ENCODE measurements at places on chromosomes 1 and 21. TPM values are rescaled to one million over a fixed set of nuclear protein-coding genes. Genes with fewer than 3 reads are reported as not detected.

UBL4B gene
- not detected for total RNA-seq

CRNN gene
- total RNA-seq, result not detected

SYDE2 gene
- total RNA-seq, result 9.1 TPM

FLG2 gene
- total RNA-seq, result not detected

ADAMTS5 gene
- total RNA-seq, result not detected

RGS8 gene
- total RNA-seq, result not detected

TFF2 gene
- total RNA-seq, result not detected

ZNHIT6 gene
- total RNA-seq, result 20.2 TPM

RGS7 gene
- not detected for total RNA-seq

LGR6 gene
- 0.38 TPM for total RNA-seq

PROX1 gene
- not detected for total RNA-seq

CATSPERE gene
- total RNA-seq, result 0.77 TPM

EPS8L3 gene
- total RNA-seq, result not detected

NUDT4B gene
- total RNA-seq, result not detected

LCE3E gene
- not detected for total RNA-seq

RAB7B gene
- total RNA-seq, result 0.35 TPM

IRF6 gene
- total RNA-seq, result 1.6 TPM

PGLYRP3 gene
- not detected for total RNA-seq

TAGLN2 gene
- 405 TPM for total RNA-seq

ACTA1 gene
- not detected for total RNA-seq

SEMA6C gene
- total RNA-seq, result 12.4 TPM

Data from naive thymus-derived CD4-positive, alpha-beta T cell (primary cell).